ENCODE measurements at places on chromosomes 13 and 19.

GRCh38 chr19:2627855-2628254 is 74.6 kb downstream of the GNG7 start:
- no peak for DNase-seq

DNA sequence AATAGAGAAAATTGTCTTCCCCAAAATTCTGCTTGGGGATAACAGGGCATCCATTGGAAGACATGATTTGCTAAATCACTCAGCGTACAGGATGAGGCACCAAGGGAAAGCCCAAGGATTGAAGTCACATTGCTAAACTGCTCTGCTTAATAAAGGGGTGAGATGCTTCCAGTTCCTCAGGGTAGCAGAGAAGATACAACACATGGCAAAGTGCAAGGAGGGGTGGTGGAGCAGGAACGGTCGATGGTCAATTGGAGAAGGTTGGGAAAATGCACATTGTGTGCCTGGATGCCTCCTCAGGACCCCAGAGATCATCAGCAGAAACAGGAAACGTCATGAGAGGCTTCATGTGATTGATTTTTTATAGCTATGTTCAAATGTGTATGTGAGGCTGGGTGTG is 116.3 kb upstream of the SOX1 start:
- no peak for DNase-seq

- peak; percentile 80 for DNase-seq
Measured at GRCh38 chr19:49937750-49938381, 8.6 kb upstream of the NUP62 start.

DNA sequence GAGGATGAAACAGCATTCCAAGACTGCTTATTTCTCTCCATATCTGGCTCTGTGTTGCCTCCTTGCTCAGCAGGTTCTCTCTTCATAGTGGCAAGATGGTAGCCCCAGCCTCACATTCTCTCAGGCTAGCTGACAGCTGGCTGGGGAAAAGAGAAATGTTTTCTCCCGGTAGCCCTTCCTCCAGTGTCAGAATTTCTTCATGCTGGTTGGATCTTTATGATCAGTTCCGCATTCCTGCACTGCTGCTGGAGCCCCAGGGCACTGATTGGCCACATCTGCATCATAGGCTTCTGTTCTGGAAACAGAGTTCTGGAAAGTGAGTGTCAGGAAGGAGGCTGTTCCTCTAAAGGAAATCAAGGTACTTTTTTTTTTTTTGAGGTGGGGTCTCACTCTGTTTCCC is 24.6 kb downstream of the POP4 start:
- no peak for DNase-seq

- no peak for DNase-seq
Measured at GRCh38 chr13:61812286-61812685, 396.6 kb upstream of the PCDH20 start.
